ENCODE measurements at places on chromosomes 7 and 10.
A peak's percentile ranks its signal among the peaks of the same experiment; 100 is the strongest.

- no peak for DNase-seq
These were observed 2.2 kb downstream of the TRIM56 start for GRCh38 chr7:101087334-101088068.

DNA sequence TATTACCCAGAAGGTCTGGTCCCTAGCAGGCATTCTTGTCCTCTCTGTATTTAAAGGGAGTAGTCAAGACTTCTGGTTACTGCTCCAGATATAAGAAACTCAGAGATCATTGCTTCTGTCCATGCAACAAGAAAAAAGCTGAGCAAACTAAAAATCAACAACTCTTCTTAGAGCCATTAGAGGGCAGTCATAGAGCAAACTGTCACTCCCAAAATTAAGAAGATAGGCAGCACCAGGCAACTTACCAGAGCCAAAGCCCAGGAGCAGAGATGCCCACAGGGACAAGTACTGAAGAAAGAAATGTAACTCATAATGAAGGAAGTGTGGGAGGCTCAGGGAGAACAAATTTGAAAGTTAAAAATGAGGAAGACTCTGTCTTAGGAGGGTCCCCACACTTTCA lies 472.9 kb upstream of the COBL start:
- DNase-seq = no peak

DNA sequence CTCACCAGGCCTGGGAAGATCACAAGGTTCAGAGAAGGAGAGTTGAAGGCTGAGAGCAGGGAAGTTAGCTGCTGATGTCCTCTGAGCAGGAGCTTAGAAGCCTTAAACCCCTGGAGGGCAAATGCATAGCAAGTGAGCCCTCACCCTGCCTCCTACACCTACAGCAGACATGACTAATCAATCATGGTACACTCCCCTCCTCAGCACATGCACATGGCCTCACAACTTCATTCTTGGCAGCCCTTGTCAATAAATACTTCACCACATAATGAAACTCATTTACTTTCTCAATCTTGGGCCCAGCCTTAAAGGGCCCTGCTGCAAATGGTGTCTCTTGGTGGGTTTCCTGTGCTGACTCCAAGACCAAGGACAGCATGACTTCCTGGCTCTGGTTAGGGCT lies 12.9 kb downstream of the MMRN2 start:
- peak; percentile 21 for DNase-seq

DNA sequence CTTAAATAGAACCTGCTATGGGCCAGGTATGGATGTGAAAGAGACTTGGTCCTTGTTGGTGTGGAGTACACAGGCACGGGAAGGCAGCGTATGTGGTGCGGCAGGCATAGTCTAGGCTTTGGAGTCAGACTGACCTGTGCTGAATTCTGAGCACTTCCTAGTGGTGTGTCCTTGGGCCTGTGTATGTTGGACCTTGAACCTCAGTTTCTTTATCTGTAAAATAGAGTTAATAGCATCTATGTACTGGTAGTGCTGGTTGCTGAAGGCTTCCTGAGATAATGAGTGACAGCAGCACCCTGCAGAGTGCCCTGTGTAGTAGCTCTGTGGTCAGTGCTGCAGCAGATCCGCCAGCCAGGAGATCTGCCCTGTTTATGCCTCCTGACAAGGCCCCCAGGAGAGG lies 5.3 kb upstream of the SFRP5 start:
- DNase-seq = no peak

DNA sequence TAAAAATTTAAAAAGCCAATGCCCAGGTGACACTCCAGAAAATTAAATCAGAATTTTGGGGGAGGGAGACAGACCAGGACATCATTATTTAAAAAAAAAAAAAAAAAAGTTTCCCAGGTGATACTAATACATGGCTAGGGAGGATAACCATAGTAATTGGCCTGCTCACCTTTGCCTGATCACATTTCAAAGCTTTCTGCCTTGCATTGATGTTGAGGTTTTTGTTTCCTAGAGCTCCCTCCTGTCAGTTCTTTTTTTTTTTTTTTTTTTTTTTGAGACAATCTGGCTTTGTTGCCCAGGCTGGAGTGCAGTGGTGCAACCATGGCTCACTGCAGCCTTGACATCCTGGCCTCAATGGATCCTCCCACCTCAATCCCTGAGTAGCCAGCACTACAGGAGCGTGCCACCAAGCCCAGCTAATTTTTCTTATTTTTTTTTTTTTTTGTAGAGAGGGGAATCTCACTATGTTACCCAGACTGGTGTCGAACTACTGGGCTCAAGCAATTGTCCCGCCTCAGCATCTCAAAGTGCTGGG lies 38.1 kb downstream of the CPED1 start:
- no peak for DNase-seq

GRCh38 chr7:83162402-83163256 lies at the start of gene PCLO:
Gene PCLO, minus strand, starts transcription at chr7:83162884. Its CDS starts 292 bp downstream, at chr7:83162592.
- DNase-seq = peak; percentile 96

DNA sequence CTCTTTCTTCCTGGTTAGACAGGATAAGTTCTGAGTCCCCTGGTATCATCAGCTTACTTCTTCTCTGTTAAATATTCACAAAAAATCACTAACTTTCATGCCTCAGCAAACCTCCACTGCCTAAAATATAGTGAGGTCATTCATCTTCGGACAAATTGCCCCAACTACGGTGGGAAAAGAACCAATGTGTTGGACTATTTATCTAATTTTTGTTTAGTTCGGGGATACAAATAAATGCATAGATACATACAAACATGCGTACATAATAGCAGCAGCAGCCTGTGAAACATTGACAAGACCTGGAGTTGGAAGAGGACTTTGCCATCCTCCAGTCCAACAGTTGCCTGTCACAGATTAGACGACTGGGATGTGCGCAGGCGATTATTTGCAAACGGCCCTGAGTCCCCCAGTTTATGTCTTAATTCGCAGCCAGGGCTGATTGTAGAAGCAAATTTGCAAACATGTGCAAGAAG lies 51.5 kb downstream of the EGFR start:
- no peak for DNase-seq

- DNase-seq = no peak
These were observed 6.5 kb downstream of the HIPK2 start for GRCh38 chr7:139771001-139771956.

- DNase-seq = no peak
These were observed 3.5 kb upstream of the C7orf33 start for GRCh38 chr7:148587076-148587475.

DNA sequence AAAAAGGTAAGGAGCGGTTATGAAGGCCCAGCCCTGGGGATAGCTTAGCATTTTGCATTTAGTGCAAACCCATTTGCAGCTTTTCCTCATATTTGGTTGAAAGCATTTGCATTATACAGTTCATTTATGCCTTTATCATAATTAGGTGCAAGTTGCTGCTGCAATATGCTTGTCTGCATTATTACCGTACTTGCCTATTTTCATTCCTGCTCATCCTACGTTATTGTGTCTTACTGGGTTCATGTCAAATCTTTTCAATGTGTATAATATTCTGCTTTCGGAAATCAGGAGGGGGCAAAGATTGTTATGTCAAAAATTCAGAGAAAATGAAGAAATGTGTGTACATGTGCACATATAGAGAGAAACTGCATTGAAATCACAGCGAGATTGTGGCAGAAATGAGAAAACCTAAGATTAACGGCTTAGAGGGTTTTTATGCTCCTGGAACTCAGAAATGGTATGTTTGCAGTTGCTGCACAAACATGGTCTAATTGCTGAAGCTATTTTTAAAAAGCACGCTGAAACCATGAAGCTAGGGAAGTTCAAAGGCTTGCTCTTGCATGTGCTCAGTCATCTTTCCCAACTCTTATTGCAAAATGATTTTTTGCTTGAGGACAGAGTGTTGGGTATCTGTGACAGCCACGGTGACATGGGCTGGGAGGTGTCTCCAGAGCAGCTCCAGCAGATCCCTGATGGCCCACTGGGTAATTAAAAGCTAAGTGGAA lies 613.2 kb downstream of the SDK1 start:
- DNase-seq = no peak

DNA sequence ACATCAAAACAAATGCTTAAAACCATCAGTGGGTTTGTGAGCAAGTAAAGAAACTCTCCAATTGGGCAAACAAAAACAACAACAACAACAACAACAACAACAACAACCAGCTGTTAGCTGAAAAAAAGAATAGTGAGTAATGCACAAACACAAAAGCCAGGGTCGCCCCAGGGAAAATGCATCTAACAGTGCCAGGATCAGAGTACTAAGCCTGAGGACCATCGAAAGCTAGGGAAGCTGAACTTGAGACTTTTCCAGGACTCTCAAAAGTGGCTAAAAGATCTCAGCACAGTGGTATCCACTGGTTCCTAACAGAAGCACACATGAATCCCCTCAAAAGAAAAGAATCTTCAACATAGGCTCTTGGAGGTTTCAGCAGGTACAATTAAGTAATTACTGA lies 83.3 kb downstream of the CPXM2 start:
- no peak for DNase-seq

GRCh38 chr7:157001920-157002818 lies 8.3 kb downstream of the MNX1 start:
- DNase-seq = peak; percentile 44

- DNase-seq = no peak
These were observed 1.5 kb downstream of the PIK3CG start for GRCh38 chr7:106866298-106867281.

DNA sequence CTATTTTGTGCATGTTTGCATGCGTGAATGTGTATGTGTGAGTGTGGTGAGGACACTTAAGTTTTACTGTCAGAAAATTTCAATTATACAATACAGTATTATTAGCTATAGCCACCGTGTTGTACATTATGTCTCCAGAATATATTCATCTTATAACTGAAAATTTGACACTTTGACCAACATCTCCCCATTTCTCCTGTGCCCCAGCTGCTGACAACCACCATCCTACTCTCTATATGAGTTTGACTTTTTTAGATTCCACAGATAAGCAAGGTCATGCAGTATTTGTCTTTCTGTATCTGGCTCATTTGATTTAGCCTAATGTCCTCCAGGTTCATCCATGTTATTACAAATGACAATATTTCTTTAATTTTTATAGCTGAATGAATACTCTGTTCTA lies 195.0 kb downstream of the GPR37 start:
- DNase-seq = no peak

- no peak for DNase-seq
These were observed 3.5 kb downstream of the AQP1 start for GRCh38 chr7:30915005-30915601.

DNA sequence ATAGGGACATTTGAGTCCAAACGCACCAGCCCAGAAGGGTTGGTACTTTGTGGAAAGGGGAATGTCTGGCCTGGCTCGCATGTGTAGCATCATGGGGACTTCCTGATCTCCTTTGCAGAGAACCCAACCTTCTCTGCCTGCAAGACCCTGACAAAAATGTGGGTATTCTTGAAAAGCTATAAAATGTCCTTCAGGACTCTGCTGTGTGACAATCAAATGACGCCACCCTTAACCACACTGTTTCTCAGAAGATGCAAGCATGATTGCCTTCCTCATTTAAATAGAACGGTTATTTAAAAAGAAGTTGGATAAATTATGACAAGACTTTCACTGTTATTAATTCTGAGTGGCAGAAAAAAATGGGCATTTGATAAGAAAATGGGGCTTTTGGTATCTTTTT lies 15.1 kb upstream of the GPR15LG start:
- no peak for DNase-seq

DNA sequence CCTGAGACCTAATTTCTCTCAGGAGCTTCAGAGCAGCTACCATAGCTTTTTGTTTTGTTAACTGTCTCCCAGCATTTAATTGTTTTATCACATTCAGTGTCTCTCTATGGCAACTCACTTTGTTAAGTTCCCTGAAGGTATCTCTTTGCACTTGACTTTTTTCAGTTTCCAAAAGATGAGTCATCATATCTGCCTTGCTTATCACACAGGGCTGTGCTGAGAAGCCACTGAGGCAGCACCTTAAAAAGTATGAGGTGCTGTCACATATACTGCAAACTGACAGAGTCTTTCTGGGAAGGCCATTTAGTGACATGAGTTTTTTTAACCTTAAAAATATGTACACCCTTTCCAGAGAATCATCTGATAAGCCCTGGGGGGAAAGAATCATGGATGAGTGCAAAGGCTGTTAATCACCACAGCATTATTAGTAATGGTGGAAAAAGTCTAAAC lies 56.8 kb downstream of the PPP1R3C start:
- no peak for DNase-seq

GRCh38 chr7:149825567-149826343 lies 12.4 kb upstream of the ZNF862 start:
- no peak for DNase-seq

GRCh38 chr7:82393076-82393839 lies 50.3 kb downstream of the CACNA2D1 start:
- no peak for DNase-seq

DNA sequence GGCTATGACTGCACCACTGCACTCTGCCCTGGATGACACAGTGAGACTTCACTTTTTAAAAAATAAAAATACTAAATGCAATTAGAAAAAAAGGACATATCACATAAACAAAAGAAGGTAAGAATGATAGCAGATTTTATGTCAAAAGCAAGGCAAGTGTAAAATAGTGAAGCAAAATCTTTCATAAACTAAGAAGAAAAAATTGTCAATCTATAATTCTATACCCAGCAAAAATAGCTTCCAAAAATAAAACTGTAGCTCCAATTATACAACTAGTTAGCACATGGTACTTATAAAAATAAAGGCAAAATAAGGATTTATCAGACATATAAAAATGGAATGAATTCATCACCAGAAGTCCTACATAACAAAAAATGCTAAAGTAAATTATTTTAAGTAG lies 85.4 kb upstream of the SVIL start:
- DNase-seq = no peak

DNA sequence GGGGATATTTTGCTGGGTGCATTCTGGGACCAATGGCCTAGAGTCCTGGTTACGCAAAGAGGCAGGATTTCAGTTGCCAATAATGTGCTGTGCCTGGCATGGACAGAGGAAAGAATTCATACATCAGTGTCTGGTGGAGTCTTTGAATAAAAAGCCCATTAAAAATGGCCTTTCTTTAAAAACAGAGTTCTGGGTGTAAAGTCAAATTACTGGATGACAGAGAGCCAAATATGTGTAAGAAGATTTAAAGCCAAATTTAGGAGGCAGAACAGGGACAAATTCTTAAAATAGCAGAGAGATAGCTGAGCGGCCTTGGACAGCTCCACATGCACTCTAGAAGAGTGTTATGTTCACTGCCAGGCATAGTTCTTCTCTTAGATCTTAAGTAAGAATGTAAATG lies 60.8 kb upstream of the MEOX2 start:
- DNase-seq = no peak

DNA sequence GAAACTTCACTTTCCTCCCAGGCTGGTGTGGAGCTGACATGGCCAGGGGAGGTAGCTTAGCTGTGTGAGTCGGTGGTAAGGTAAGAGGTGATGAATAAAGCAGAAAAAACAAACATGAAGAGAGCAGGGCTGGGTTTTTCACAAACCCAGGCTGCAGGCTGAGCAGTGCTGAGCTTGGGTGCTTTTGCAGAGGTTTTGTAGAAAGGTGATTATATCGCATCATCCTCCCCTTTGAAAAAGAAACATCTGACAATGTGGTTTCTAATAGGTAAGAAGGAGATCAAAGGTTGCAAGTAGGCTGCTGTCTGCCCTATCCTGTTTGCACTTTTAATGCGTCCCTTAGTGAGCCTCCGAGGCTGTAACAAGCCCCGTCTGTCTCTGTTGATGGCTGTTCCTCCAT lies 69.6 kb upstream of the GRM8 start:
- no peak for DNase-seq

GRCh38 chr7:122145937-122146645 lies 2.0 kb upstream of the AASS start:
- no peak for DNase-seq

GRCh38 chr10:72080042-72080975 lies 8.0 kb downstream of the SPOCK2 start:
- DNase-seq = no peak

Data from H9 (cell line).